ENCODE measurements at places on chromosomes 7 and 10. TPM values are rescaled to one million over a fixed set of nuclear protein-coding genes. Genes with fewer than 3 reads are reported as not detected.

DNA sequence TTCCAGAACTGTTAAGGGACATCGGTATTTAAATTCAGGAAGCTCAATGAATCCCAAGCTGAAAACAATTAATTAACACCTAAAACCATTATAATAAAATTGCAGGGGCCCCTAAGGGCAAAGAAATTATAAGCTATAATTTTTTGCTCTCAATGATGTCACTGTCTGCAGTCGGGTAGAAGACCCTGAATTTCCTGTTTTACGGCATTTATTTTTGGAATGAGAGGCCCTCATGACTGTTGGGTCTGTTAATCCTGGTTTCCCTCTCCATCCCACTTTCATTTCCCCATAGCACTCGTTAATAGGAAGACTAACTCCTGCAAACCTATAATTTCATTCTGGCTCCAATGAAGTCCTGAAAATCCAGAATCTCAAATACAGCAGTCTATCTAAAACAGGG is 25.8 kb upstream of the GPR37 start:
- no peaks in the 10 kb centered on the region for H3K27me3 ChIP-seq
- H3K36me3 ChIP-seq = no peaks in the 10 kb centered on the region
- no peak overlapping the region for H3K4me3 ChIP-seq
- no peak overlapping the region for H3K27ac ChIP-seq
- no peaks in the 10 kb centered on the region for H3K4me1 ChIP-seq

DNA sequence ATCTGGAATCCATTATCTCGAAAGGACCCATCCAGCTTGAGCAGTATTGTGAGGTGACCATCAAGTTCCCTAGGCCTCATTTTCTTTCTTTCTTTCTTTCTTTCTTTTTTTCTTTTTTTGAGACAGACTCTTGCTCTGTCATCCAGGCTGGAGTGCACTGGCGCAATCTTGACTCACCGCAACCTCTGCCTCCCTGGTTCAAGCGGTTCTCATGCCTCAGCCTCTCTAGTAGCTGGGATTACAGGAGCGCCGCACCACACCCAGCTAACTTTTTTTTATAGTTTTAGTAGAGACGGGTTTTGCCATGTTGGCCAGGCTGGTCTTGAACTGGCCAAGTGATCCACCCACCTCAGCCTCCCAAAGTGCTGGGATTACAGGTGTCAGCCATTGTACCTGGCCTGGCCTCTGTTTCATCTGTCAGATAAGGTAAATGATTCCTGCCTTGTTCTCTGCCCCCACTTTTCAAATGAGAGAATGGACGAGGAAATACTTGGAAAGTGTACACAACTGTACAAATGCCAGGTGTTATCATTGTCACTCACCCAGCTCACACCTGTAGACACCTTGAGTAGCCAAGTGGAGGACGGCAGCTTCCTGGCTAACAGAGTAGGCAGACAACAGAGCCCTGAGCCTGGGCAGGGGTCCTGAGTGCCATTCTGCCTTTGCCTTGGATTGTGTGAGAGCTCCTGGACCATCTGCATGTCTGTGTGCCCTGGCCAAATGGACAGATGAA is 54.1 kb downstream of the HK1 start:
- no peaks in the 10 kb centered on the region for H3K27me3 ChIP-seq
- no peak overlapping the region for H3K4me3 ChIP-seq
- H3K36me3 ChIP-seq = no peaks in the 10 kb centered on the region
- peak overlapping the region; percentile 48 for H3K27ac ChIP-seq

DNA sequence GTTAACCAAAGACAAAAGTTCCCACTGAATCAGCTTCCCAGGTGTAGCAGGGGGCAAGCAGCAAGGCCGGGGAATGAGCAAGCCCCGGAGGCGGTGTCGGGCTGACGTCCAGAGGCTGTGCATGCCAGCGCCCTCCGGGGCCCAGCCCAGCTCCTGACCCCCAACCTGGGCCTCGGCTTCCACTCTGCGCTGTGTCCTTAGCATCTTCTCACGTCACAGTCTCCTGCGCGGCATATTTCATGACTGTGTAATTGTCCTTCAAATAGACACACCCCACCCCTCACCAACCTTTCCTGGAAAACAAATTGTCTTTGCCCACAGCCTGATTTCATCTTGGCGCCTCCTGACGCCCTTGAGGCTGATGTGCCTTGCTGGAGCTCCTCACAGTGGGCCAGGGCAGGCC is 133.5 kb downstream of the RGS10 start:
- H3K27me3 ChIP-seq = no peaks in the 10 kb centered on the region
- peaks cover 7% of the 10 kb centered on the region for H3K4me1 ChIP-seq
- DNase-seq = no peak

GRCh38 chr10:12564173-12564572 is 214.8 kb downstream of the CAMK1D start:
- no peak overlapping the region for H3K4me3 ChIP-seq
- H3K36me3 ChIP-seq = no peaks in the 10 kb centered on the region
- no peaks in the 10 kb centered on the region for H3K27me3 ChIP-seq

DNA sequence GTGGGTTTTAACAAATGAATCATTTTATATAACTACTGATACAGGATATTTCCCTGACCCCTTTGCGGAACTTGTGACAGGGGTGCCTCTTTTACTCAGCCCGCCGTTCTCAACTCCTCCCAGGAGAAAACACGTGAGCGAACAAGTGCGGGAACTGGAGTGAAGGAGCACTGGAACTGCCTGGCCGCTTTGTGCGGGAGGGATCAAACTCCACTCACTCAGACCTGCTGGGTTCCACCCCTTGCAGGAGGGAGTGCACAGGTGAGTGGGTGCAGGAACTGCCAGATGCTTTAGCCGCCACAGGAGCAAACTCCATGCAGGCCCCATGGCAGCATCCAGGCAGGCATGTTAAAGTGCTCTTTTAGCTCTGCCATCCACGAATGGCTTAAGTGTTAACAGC is 513.4 kb upstream of the GRM3 start:
- no peak for DNase-seq
- H3K27ac ChIP-seq = no peak overlapping the region
- no peaks in the 10 kb centered on the region for H3K27me3 ChIP-seq
- no peaks in the 10 kb centered on the region for H3K4me1 ChIP-seq
- H3K36me3 ChIP-seq = no peaks in the 10 kb centered on the region
- no peak overlapping the region for H3K4me3 ChIP-seq

DNA sequence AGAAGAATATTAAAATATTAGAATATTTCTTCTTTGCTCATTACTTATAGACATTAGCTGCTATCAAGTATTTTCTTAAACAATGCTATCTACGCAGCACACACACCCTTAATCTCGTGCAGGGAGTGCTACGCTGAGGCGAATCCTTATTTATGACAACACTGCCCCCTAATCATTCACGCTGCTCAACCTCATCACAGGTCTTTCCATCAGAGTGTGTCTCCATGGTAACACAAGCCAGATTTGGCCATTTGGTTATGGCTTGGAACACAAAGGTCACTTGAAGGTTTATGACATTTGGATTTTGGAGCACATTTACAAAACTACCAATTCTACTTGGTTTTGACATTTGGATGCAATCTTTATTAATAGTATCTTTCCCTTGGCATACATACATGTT is 45.4 kb upstream of the MYO3A start:
- H3K27ac ChIP-seq = no peak overlapping the region
- DNase-seq = no peak
- H3K4me1 ChIP-seq = no peaks in the 10 kb centered on the region

GRCh38 chr7:11591055-11591633 is 240.9 kb downstream of the THSD7A start:
- H3K4me1 ChIP-seq = no peaks in the 10 kb centered on the region
- H3K27me3 ChIP-seq = no peaks in the 10 kb centered on the region
- no peak overlapping the region for H3K27ac ChIP-seq
- no peak for DNase-seq
- H3K4me3 ChIP-seq = no peak overlapping the region

GRCh38 chr7:8212638-8213037 is 49.3 kb downstream of the ICA1 start:
- no peaks in the 10 kb centered on the region for H3K36me3 ChIP-seq
- H3K27ac ChIP-seq = no peak overlapping the region
- no peak for DNase-seq
- no peaks in the 10 kb centered on the region for H3K4me1 ChIP-seq
- H3K27me3 ChIP-seq = no peaks in the 10 kb centered on the region
- H3K4me3 ChIP-seq = no peak overlapping the region

DNA sequence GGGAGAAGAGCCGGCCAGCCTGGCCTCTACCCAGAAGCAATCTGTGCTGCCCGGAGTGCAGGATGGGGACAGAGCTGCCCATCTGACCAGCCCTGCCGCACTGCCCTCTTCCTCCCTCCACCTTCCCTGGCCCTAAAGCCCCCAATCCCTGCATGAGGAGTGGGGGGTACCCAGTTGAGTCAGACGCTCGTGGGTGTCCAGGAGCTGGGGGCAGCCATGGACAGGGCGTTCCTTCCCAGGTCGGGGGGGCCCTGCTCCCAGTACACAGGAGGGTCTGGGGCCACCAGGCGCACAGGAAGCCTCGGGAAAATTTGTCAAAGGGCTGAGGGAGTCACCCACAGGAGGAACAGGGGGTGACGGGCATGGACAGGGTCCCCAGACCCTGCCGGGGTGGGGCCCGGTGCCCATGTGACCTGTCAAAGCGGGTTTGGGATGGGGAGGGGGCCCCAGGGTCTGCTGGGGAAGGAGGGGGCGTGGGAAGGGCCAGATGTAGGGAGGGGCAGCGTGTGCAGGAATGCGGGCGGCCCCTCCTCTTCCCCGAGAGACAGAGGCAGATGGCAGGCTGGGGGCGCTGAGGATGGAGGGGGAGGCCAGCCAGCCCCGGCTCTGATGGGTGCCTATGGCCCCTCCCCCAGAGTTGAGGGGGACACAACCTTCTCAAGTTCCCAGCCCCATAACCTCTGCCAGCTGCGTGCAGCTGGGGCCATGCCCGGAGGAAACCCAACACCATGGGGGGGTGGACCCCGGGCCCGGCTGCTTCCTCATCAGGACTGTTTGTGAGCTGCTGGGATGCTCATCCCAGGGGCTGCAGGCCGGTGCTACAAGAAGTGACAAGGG is 21.5 kb upstream of the GRIFIN start:
- H3K36me3 ChIP-seq = no peaks in the 10 kb centered on the region
- no peak overlapping the region for H3K4me3 ChIP-seq
- no peaks in the 10 kb centered on the region for H3K27me3 ChIP-seq
- no peaks in the 10 kb centered on the region for H3K4me1 ChIP-seq

The EBLN1 gene
- total RNA-seq = not detected

The STRIP2 gene
- 0.88 TPM for total RNA-seq

The MRLN gene
- not detected for total RNA-seq

The OPN4 gene
- not detected for total RNA-seq

DNA sequence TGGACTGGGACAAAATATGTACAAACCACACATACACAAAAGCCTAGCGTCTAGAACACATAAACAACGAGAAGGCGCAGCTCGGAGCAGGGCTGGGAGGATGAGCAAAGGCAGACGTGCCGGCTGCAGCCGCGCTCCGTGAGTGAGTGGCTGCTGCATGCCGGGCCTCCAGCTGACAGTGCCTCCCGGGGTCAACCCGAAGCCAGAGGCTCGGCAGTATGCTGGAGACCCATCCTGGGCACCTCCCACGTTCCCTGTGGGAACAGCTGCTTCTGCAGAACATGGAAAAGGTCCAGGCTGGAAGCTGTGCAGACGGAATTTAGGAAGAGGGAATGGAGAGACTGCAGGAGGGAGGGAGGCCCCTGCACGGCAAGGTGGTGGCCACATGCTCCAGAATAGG is 3.6 kb upstream of the GPR146 start:
- peaks cover 19% of the 10 kb centered on the region for H3K4me1 ChIP-seq
- no peaks in the 10 kb centered on the region for H3K27me3 ChIP-seq
- no peak overlapping the region for H3K4me3 ChIP-seq
- no peaks in the 10 kb centered on the region for H3K36me3 ChIP-seq

The PGAM2 gene
- 2.1 TPM for total RNA-seq

GRCh38 chr7:88545663-88546062 is 213.8 kb upstream of the ZNF804B start:
- no peaks in the 10 kb centered on the region for H3K36me3 ChIP-seq
- DNase-seq = no peak
- no peaks in the 10 kb centered on the region for H3K27me3 ChIP-seq
- H3K4me3 ChIP-seq = no peak overlapping the region
- no peak overlapping the region for H3K27ac ChIP-seq
- H3K4me1 ChIP-seq = no peaks in the 10 kb centered on the region

All from kidney (tissue), 22 donors.